NCI-H1048 (cell line): ENCODE measurements at places on chromosomes 5 and 9.

DNA sequence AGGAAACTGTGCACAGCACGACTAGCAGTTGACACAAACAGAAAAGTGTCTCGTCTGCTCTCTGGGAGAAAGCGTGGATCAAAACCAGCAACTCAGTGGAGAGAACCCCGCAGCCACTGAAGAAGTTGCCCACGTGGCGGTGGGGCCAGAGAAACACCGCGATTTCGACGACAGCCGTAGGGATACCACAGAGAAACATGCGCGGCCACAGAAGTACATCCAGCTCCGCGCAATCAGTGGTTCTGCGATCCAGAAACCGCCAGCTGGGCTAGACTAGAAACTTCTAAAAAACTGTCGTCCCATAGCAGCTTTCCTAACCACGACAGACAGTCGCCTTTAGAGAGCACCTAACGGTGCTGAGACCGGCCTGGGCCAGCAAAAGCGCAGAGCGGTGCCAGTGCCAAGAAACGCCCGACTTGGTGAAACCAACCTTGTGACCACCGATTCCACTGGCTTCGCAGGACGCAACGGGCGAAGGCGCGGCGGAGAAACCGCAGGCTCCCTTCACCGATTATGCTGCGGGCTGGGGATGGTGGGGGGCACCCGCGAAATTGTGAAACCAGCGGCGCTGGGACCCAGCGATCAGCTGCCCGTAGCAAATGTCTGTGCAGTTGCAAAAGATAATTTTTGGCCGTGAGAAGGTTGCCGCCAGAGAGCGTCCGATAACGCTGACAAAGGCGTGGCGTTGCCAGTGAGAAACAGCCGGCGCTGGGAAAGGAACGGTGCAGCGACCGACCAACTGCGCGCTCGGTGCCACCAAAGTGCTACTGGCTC, 2.7 kb upstream of the ANXA2R start:
- peak; percentile 68 for DNase-seq

GRCh38 chr9:94923326-94924089, 197.0 kb downstream of the AOPEP start:
- DNase-seq = no peak

- no peak for DNase-seq
These were observed 5.4 kb upstream of the DOCK8 start for GRCh38 chr9:209143-209758.

- peak; percentile 50 for DNase-seq
These were observed 48.1 kb downstream of the THBS4 start for GRCh38 chr5:80083101-80083890.

GRCh38 chr9:3240656-3241268, 285.0 kb downstream of the RFX3 start:
- no peak for DNase-seq
